ENCODE measurements at places on chromosomes 5 and 9.

DNA sequence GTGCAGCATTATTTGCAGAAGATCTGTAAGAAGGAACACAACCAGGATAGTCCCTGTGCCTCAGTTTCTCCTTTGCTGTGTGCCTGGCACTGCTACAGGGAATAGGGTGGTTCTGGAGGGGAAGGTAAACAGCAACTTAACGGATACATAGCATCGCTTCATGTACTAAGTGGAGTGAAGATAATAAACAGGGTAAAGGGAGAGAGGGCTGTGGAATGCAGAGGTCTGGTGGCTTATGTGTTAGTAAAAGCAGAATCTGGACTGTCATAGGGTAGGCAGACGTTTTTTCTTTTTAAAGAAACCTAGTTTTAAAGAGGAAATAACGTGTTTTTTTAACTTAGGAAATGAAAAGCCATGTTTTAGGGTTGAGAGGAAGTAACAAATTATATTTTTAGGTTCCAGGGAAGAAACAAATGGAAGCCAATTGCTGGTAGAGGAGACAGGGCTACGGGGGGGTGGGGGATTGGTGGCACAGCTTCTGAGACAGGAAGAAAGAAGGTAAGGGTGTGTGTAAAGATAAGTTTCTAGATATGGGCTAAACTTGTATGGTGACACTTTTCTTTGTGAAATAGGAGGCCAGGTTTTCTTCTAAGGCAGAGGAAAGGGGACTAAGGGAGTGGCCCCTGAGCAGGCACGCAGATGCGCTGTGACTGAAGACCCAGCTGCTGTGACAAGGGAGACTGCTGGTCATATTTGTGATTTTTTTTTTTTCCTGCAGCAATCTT, 1.3 kb downstream of the GNG10 start:
- DNase-seq: no peak

GRCh38 chr5:63690546-63690945, 271.7 kb downstream of the HTR1A start:
- no peak for DNase-seq

- DNase-seq: no peak
These were observed 134.0 kb downstream of the MED10 start for GRCh38 chr5:6244339-6244714.

DNA sequence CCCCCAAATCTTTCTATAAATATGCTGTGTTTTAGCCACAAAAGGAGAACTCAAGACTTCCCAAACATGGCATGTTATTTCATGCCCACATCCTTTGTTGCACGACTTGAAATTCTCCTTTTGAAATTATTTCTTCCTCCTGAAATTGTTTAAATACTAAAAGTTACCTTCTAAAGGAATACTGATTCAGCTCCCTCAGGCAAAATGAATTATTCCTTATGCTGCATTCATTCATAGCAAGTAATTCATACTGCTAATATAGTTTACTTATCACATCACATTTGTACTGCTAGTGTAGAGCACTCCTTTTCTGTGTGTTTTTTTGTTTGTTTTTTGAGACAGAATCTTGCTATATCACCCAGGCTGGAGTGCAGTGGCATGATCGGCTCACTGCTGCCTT, 45.7 kb downstream of the BHMT start:
- DNase-seq: no peak

GRCh38 chr9:128947277-128947526, 201 bp downstream of the DOLK start:
- no peak for DNase-seq

DNA sequence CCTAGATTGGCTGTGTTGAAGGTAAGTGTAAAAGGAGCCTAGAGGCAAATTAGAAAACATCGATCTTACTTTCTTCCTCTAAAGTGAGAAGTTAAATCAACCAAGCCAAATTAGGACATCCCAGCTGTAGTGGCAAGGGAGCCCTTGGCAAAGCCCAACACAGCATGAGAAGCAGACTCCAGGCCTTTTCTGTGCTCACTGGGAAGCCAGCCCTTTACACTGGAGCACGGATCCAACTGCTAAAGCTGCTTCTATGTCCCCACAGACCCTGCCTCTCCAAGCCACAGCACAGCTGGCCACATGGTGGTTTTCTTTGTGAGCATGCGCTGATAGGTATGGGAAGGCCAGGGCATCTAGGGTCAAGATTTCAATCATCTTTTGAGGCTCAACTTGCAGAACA, 94.1 kb downstream of the APBA1 start:
- DNase-seq: no peak

Data from SW 1271 (cell line).